ENCODE measurements at places on chromosomes 16 and 17.

DNA sequence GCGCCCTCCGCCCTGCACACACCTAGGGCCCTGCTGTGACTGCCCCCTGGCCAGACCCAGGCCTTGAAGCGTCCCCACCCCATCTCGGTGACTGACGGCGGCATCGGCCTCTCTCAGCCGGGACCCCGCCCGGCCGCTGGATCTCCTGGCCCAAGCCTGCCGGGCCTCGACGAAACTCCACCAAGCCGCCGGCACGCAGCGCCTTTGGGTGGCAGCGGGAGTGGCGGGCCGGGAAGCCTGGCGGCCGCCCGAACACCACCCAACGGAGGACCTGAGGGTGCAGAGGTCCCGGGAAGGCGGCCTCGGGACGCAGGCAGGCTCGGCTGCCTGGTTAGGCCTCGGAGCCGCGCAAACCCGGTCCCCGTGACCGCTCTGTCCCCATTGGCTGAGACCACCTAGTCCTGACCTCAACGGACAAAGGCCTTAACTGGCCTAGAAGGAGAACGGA, 12.0 kb upstream of the TMEM97 start:
- no peak for DNase-seq

- DNase-seq, result no peak
Measured at GRCh38 chr16:58853854-58854791, 120.0 kb upstream of the GOT2 start.

DNA sequence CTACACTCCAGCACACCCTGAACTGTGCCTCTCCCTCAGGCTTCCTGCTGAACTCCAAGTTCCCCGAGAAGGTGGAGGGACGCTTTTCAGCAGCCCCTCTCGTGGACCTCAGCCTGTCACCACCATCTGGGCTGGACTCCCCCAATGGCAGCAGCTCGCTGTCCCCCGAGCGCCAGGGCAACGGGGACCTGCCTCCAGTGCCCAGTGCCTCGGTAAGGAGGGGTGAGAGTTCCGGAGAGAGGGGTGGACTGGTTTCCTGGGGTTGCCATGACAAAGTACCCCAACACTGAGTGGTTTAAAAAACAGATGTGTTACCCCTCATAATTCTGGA, 17.4 kb downstream of the GLIS2 start:
- DNase-seq, result no peak

GRCh38 chr16:75071621-75072020, 45.0 kb downstream of the LDHD start:
- no peak for DNase-seq

DNA sequence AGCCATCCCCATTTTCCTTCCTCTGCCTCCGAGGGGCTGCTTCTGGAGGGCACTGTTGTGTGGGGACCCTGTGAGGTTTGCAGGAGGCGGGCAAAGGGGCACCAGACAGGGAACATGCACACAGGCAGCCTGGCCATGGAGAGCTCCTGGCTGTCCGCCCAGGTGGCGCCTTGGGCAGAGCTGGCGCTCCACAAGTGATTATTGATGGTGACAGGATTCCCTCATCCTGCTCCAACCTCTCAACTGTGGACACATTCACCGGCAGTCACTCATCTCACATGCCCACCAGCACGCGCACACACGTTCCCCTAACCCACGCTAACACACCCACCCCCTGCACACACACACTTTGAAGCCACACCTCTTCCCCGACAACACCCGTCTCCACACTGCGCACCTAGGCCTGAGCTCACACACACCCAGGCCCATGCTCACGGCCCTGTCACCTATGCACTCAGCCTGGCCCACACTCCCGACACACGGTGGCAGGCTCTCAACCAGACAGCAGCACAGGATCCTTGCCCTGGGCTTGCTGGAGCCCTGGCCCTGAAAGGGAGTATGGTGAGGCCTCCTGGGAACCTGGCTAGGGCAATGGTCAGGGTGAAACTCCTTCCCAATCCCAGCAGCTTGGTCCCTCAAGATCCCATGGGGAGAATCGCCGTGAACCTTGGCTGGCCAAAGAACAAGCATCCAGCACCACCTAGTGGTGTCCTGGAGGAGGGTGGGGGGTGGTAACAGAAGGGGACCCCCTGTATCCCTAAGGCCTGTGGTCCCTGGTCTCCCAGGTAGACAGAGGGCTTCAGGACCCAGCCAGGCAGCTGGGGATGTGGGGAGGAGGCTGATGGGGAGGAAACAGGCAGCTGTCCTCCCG, 3.6 kb downstream of the PNMT start:
- DNase-seq, result peak; percentile 28

DNA sequence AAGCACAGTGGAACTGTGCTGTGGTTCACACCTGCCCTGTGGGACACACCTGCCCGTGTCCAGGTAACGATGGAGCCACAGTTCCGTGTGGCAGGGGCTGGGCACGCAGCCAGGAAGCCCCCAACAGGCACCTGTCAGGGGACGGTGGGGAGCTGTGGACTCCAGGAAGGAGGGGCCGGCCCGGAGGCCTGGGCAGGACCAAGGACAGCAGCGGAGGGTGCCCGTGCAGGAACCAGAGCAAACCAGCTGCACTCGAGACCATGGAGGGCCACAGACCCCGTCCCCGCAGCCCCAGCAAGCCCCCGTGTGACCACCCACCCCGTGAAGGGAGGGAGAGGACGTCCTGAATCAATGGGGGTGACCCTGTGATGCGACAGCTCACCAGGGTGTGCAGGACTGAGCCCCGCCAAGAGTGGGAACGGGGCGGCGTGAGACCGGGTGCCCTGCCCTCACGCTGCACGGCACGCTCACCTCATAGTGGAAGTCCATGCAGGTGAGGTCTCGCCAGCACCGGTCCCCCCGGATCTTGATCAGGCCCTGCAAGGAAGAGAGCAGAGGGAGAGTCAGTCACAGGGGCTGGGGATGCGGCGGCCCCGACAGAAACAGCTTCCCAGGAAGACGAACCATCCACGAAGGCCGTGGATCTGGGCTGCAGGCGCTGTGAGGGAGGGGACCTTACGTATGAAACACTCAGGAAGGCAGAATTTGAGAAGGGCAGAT, 78.1 kb downstream of the LMF1 start:
- DNase-seq, result no peak

Data from fibroblast of skin of back (primary cell).